Endodermal cell (in vitro differentiated cells): ENCODE measurements at places on chromosomes 11 and 22.

DNA sequence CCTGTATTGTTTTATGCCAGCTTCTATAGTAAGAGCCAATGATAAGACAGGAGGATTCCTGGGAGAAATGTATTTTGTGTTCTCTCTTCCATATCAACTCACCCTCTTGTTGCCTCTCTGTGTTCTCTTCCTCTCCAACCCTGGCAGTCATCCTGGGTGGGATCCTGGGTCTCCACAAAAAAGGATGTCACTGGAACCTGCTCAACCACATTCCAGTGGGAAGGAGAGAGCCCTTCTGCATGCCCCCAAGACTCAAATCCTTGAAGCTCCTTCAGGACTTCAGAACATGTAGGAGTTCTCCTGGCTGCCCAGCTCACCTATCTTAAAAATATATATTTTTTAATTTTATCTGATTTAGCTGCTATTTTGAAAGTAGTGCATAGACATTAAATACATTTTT lies 26.1 kb downstream of the APOL6 start:
- DNase-seq = peak; percentile 57

DNA sequence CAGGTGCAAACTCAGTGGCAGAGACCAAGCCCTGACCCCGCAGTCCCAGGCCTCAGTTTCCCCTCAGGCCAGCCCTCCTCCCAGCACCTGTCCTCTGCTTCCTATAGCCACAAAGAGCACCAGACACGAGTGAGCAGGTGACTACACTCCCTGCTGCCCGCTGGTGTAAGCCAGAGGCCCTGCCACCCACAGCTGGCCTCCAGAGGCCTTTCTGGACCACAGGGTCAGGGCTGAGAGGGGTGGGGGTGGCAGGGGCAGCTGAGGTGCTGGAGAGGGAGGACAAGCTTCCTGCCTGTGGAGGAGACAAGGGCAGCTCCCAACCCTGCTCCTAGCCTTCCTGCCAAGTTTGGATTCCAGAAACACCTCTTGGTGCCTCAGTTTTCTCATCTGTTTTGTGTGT lies 31.3 kb upstream of the WNT7B start:
- no peak for DNase-seq

DNA sequence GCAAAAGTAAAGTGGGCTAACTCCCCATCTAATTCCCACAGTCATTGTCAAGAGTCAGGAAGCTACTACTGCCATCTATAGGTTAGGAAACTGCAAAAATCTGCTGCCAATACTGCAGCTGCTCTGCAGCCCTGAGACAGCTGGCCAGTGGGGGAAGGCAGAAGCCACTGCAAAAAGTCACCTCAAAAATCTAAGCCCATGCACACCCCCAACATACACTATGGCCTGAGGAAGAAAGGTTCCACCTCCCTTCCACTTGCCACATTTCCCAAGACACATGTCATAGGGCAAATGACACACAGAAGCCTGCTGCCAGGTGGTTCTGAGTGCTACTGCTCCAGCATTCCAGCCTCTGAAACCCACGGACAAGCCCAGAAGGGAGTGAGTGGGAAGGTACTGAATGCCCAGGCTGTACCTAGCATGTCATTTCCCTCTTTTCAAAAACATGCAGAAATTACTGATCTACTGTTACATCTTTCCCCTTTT lies 36.9 kb downstream of the DGCR2 start:
- peak; percentile 58 for DNase-seq

GRCh38 chr11:46239801-46240061 lies 37.7 kb upstream of the CREB3L1 start:
- no peak for DNase-seq

- DNase-seq = no peak
Observed at GRCh38 chr11:72102162-72102561, 935 bp downstream of the LAMTOR1 start.

DNA sequence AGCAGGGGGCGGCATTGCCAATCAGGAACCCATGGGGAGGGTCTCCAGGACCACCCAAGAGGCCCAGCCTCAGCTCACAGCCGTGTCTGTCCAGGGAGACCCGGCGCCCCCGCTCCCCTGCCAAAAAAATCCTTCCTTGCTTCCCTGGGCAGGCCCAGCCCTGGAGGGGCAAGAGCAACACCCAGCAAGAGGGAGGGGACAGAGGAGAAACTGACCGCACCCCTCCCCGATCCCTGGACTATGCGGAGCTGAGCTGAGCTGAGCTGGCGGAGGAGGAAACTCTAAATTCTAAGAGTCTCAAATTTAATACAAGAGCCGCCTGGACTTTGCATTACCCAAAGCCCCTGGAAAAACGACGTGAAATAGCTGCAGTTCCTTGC lies 52.0 kb upstream of the SHISAL1 start:
- DNase-seq = peak; percentile 41

- DNase-seq = no peak
Observed at GRCh38 chr22:42704896-42705295, 15.8 kb downstream of the A4GALT start.

- DNase-seq = no peak
Observed at GRCh38 chr22:40659166-40659565, 20.1 kb upstream of the MCHR1 start.

DNA sequence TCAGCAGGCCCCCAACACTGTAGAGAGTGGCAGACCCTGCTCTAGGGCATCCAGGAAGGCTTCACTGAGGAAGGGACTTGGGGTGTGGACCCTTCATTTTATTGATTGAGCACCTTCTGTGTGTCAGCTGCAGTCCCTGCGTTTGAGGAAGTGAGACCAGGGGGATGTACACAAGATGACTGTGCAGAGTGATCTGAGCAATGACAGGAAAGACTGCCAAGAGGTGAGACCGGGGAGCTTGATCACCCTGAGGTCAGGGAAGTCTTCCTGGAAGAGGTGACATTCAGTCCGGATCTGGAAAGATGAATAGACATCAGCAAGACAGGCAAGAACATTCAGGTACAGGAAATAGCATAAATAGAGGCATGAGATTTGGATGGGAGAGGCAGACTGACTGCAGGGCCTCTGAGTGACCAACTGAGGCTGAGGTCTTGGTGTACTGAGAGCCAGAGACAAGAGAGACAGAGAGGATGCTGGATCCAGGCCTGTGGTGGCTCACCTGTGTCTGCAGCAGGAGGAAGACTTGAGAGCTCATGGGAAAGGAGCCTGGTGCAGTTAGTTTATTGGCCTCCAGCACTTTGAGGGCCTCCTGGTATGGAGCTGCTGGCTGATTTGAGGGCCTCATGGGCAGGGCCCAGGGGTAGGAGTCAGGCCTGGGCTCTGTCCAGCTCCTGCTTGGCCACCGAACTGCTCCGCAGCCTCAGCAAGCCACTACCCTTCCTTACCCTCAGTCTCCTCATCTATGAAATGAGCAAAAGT lies 5.2 kb downstream of the DGAT2 start:
- no peak for DNase-seq

DNA sequence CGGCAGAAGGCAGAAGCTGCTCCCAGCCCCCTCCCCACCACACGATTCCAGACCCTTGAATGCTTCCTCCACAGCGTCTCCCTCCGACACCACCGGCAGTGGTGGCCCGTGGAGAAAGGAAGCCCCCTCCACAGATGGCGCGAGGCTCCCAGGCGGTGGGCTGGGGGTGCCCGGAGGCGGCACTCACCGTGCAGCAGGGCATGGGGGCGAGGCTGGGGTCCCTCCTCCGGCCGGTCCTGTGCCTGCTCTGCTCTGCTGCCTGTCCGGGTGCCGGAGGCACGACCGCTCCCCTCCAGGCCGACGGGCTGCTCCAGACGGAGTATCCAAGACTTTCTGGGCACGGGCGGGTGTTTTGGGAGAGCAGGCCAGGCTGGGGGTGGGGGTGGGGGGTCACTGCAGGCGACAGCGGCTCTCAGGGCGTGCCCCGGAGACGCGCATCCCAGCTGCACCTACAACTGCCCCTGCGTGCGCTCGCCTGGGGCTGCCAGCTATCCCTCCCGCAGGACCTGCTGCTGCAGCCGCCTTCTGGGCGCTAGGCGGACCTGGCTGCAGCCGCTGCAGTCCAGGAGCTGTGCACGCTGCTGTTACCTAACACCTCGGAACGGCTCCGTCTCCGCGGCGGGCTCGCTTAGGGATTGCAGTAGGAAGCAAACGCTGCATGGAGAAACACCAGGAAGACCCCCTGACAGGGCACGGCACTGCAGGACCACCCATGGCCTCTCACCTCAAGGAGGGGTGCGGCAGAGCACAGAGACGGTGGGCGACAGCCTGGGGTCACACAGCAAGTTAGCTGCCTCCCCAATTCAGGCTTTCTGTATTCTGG lies 15.2 kb downstream of the MRGPRG start:
- peak; percentile 78 for DNase-seq

- DNase-seq = no peak
Observed at GRCh38 chr11:2301631-2302305, at the start of the genes C11orf21 and TSPAN32. C11orf21 (minus strand) TSS chr11:2301918; CDS start chr11:2301808, 110 bp downstream. TSPAN32 (plus strand) TSS chr11:2302013; CDS start chr11:2302150, 137 bp downstream.

GRCh38 chr11:125233736-125234275 lies 69.3 kb downstream of the PKNOX2 start:
- peak; percentile 65 for DNase-seq

GRCh38 chr11:94030059-94030458 lies 8.9 kb downstream of the HEPHL1 start:
- no peak for DNase-seq

DNA sequence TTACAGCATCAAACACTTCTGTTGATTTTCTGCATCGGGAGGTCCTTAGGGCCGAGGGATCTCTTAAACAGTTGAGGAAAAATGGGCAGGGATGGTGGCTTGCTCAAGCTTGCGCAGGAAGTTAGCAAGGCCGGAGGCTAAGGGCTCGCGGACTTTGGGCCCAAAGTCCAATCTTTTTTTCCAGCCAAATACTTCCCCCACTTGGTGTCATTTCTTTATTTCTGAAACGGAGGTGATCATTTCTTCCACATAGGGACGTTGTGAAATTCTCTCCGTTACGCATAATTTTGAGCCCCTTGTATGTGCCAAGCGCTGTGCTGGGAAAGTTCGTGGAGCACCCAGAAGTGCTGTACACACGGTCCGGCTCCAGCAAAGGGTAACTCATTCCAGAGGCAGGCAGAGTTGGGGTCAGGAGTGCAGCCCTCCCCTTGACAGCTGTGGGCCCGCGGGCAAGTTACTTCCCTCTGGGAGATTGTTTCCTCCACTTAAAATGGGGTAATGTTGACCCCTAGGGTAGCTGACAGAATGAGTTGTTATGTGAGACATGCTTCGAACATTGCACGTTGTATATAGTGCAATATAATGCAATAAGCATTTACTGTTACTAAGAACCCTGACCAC lies 809 bp downstream of the MIEF1 start:
- no peak for DNase-seq

GRCh38 chr11:35073691-35074419 lies 65.1 kb upstream of the CD44 start:
- DNase-seq = no peak

DNA sequence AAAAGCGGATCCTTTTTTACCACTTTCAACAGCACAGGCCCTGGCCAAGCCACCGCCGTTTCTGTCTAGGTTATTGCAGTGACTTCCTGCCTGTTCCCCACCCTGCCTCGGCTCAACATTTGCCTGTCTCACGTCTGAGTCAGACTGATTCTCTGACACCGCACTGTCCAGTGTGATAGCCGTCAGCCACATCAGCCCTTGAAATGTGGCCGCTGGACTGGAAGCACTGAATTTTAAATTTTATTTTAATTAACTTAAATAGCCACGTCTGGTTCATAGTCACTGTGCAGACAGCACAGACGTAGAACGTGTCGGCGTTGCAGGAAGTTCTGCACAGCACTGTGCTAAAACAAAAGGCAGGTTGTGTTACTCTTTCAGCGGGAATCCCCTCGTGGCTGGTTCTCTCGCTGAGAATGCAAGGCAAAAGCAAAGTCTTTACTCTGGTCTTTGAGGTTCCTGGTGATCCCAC lies 56.3 kb upstream of the ADSL start:
- DNase-seq = no peak

GRCh38 chr11:86577644-86578636 lies 94.5 kb downstream of the ME3 start:
- DNase-seq = no peak

GRCh38 chr11:13205486-13205885 lies 72.1 kb upstream of the BMAL1 start:
- no peak for DNase-seq

GRCh38 chr11:88454881-88455280 lies 117.3 kb upstream of the CTSC start:
- DNase-seq = no peak

DNA sequence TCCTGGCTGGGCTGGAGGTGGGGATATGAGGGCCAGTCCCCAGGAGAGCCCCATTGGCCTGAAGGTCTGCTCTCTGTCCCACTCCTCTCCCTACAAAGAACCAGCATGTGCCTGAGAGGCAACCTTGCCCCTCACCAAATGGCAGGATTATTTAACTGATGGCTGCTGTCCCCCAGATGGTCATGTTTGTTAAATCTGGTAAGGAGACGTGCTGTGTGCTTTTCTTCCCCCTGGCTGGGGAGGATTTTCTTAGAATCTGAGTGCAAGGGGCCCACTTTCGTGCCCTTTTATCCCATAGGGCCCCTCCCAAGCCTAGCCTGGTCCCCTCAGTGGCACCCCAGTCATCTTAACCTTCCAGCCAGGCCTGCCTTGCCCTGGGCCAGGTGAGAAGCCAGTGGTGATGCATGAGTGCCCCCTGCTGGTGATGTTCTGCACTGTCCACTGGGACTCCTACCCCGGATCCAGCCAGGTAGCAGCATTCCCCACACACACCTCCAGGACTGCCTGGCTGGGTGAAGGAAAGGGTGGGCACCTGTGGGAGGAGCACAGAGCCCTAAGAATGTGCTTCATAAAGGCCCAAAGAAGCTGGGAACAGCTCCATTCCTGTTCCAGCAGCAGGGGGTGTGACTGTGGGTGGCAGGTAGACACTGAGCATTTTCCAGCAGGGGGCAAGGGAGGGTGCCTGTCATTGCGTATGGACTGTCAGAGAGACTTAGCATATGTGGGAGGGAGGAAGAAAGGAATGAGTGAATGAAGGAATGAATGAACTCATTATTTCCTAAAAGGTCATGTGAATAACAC lies 28.9 kb downstream of the MFNG start:
- peak; percentile 97 for DNase-seq

DNA sequence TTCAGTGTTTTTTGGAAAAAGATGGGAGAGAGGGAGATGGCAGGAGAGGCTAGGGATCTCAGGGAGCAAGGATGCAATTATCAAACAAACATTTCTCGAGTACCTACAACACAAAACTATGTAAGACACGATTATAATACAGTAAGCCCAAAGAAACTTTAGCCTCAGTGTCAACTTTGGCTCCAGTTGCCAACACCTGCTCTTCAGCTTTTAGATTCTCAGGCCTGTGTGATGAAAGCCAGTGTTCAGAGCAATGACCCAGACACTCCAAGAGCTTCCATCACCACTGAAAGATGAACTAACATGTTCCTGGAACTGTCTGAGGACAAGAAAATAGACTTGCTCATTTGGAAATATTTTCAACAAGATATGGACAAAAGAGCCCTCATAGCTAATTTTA lies 31.4 kb upstream of the CEP295 start:
- DNase-seq = no peak
